CD4-positive, alpha-beta T cell treated with Interferon alpha-2 for 1 hour (primary cell): ENCODE measurements at places on chromosomes 1 and 21.

DNA sequence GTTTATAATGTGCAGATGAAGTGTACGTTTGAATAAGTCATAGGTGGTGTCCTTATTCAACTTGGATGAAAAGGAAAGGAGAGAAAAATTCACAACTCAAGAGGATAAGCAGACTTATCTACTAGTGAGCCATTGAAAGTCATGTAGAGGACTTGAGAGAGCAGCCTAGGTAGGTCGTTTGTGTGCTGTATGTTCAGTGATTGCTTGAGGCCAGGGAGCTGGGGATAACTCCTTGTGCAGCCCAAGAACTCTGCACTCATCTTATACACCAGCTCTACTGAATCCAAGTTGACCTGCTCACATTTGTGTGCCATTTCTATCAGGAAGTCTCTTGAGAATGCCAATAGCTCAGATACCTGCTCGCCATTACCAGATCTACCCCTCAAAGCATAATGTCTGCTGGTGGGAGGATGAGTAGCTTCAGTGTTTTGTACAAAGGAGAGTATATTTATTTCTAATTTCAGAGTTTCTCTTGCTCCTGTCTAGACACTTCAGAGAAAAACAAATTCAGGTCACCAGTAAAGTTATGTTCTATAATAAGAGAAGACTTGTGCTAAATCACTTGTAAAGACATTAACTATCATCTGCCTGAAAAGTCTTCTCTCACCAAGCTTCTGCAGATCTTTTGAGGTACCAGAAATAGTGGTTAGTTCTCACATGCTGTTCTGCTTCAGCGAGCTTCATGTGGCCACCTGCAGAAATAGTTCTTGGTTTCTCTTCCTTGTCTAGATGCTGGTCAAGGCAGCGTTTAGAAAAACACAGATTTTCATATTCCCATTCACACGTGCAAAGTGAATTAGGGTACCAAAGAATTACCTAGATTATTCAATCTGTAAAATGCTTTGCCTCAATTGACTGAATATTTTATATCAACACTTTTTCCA lies 10.8 kb downstream of the S1PR1 start:
- peak; percentile 44 for DNase-seq

DNA sequence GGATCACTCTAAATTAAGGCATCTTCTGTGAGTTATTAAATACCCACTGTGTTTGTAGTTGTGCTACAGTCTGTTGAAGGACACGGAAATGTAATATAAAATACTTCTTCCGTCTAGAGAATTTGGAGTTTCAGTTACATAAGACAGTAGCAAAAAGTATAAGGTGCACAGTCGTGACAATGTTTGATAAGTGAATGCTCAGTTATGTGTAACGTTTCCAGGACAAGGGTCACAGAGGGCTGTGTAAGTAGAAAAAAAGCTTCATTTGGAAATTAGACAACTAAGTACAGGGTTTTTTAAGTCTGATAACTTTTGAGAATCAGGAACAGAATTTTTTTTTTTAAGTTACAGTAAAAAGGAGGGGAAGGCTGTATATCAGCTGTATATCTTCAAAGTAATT lies 27.5 kb downstream of the SRSF11 start:
- no peak for DNase-seq

DNA sequence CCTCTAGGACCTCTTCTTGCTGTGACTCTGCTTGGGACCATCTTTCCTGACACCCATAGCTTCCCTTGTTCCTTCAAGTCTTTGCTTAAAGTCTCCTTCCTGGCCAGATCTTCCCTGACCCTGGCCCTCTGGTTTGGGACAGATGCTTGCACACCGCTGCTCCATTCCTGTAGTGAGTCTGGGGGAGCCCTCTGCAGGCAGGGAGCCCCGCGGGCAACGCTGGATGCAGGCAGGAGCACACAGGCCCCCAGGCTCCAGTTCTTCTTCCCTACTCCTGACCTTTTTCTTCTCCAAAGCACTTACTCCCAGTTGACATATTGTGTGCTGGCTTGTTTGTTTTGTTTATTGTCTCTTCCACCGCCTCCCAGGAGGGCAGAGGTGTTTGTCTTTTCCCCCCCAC lies 413.4 kb downstream of the CAMTA1 start:
- no peak for DNase-seq

DNA sequence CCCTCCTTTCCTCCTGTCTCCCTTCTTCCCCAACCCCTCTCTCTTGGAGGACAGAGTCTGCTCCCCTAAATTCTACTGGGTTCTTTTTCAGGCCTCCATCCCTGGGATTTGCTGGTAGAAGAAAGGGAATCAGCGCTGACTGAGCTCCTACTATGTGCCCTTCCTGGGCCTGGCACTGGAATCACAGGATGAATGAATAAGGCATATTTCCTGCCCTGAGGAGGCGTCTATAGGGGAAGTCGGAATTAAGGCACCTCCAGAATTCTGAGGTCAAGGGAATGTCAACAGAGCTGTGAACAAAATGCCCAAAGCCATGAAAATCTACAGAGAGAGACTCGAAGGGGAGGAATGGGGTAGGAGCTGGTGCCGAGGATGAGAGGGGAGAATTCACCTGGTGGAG lies 17.4 kb upstream of the BTG2 start:
- DNase-seq, result no peak

DNA sequence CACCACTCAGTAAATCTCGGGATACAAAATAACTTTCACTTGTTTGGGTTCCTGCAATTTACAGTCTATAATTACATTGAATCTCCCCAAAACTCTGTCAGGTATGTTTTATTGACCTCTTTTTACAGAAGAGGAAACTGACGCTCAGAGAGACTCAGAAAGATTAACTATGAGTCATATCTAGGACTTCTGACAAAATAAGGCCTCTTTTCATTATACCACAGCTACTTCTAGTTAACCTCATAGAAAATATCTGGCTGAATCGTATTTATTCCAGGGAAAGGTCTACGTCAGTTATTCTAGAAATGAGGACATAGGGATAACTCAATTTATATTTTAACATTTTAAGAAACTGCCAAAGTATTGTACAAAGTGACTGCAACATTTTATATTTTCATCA lies 211.1 kb upstream of the FAM78B start:
- DNase-seq, result no peak
